Skin of body (tissue), 3 donors: ENCODE measurements at places on chromosomes 5 and 9.

DNA sequence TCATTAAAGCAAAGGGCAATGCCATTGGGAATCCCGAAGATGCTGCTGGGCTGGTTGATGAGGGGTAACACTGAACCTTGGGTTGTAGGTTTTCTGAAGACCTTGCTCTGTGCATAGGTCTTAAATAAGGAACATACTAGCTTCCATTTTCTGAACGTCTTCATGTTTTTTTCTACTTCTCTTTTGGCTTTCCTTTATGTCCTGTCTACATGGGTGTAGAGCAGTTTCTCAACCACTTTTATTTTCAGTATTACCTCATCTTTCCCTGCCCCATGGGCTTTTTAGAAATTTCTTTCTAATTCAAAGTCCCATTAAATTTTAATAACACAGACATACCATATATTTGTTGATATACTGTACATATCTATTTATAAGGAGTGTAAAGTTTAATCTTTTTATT lies at the start of gene IFNA14:
IFNA14 (minus strand) TSS at position 95 of the 400 bp plus-strand sequence; CDS start at position 25, 70 bp downstream.
- DNase-seq: no peak

GRCh38 chr5:2749514-2750025 lies 1.9 kb downstream of the IRX2 start:
- no peak for DNase-seq

DNA sequence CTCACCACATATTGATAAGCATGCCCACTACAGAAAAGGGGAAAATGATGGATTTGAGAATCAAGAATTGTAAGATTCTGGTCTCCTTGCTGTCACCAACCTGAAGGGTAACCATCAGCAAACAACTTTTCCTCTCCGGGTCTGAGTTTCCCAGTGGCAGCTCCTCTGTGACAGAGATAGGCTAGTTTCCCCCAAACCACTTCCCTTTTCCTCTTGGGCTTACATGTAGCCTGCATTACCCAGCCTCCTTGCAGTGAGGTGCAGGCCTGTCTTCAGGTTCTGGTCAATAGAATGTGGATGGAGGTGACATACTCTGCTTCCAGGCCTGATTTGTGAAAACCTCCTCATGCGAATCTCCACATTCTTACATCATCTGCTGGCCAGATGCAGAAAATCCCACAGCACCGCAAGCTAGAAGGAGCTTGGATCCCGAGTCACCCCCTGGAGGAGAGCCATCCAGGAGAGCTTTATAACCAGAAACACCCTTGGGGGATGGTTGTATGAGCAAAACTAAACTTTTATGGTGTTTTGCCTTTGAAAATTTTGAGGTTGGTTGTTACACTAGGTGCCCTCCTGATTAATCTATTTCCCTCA lies 206.1 kb downstream of the RGS3 start:
- no peak for DNase-seq

DNA sequence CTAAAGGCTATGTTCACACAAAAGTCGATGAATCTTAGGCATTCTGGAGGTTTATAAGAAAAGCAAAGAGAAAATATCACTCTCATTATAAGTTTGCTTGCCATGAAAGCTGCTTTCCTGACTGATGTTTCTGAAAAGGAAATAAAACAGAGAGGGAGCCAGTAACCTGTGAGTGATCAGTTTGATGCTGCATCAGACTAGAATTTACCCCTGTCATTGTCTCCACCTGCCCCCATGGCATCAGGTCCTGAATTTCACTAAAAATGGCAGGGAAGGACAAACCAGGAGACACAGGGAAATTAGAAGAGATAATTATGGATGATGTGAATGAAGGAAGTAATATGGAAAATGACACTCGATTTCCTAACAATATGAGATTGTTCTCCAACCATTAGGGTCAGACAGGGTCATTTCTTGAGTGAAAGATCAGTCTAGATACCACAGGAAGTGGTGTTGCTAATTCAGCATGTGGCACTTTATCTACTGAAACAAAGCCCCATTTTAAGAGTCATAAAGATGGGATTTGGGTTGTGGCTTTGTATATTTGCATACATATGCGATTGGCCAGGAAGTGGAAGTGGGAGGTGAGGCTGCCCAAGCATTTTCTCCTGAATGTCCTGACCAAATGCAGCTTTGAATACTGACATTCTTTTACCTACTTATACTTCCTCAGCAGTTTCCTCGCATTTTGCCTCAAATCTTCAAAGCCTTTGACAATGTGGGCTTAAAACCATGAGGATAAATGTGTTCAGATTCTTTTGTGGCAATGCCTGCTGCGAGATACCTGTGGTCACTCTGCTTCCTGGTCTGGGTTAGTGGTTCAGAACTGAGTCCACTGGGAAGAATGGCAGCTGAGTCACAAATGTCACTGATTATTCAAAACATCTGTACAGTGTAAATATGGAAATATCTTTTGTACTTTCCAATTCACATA lies 29.7 kb downstream of the MEGF10 start:
- no peak for DNase-seq

DNA sequence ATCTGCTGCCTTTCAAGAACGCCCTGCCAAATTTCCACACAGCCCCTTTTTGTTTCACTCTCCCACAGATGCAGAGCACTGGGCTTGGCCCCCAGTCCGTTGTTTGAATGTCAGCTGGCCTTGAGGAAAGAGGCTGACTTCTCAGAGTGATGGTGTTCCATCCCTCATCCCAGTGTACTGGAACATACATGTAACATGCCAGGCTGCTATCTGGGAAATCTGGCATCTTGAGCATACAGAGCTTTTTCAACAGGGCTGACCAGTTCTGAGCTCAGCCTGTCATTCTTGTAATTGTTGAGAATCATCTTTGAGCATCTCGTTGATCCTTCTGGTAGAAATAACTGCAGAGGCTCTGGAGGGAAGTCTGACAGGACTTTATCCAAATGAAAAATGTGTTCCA lies 2.8 kb downstream of the GALNT10 start:
- peak; percentile 77 for DNase-seq

- no peak for DNase-seq
These were observed 162.5 kb downstream of the SPOCK1 start for GRCh38 chr5:137336565-137337120.

- DNase-seq: no peak
These were observed 152.8 kb downstream of the PAX5 start for GRCh38 chr9:36881316-36881715.

DNA sequence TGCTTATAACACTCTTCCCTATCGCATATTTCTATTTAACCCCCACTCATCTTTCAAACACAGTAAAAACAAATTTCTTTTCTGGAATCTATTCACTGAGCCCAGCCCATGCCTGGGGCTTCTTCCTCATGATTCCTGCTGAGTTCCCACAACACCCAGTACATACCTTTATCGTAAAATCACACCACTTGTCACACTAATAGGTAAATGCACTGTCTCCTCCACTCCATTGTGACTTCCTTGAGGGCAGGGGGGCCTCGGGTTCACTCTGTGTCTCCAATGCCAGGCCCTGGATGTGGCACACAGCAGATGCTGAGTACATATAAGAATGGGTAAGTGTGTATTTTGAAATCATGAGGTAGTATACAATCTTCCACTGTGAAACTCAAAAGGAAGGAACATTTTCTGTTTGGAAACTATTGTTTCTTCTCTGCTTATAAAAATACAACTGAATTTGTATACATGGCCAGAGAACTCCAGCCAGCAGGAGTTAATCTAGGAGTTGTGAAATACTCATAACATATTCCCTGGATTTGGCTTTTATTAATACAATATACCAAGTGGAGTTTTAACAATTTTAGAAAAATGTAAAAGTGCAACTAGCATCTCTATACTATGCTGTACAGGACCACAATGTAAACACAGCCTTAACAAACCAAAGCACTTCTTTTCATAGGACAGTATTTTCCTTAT lies 7.2 kb downstream of the PLK2 start:
- no peak for DNase-seq

DNA sequence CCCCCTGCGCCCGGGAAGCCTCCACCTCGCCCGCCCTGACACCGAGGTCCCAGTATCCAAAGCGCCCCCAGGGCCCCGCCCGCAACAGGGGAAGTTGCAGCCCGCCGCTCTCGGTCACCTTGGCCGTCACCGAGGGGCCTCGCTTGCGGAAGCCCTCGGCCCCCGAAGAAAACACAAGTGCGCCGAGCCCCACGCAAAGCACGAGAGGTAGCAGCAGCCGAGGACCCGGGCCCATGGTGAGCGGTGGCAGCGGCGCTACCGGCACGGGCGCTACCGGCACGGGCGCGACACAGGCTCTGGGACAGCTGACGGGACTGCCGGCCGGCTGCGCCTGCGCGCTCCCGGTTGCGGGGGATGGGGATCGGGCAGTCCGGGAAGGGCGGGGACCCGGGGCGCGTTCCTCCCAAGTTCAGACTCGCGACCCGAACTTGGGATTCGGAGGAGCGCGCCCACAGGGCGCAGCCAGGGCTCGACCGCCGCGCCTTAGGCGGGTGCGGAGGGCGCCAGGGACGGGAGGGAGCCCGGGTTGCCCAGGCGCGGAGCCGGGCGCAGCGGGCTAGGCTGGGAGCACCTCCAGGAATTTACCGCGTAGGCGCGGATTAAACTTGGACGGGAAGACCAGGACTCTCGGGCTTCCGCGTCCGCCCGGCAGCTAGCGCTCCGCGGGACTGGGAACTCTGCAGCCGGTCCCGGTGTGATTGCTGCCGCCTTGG lies at the start of gene PPIC:
PPIC (minus strand) TSS at position 335 of the 713 bp plus-strand sequence; CDS start at position 235, 100 bp downstream.
- DNase-seq: peak; percentile 66

GRCh38 chr9:70438341-70438928 lies 24.0 kb upstream of the KLF9 start:
- no peak for DNase-seq

- DNase-seq: no peak
These were observed 21.0 kb downstream of the PSD2 start for GRCh38 chr5:139816566-139816965.
